ENCODE measurements at places on chromosomes 4 and X. TPM values are rescaled to one million over a fixed set of nuclear protein-coding genes. Genes with fewer than 3 reads are reported as not detected.
A peak's percentile ranks its signal among the peaks of the same experiment; 100 is the strongest.

- no peak overlapping the region for H3K27ac ChIP-seq
- no peak overlapping the region for H3K4me3 ChIP-seq
- DNase-seq = no peak
- H3K36me3 ChIP-seq = peaks cover 53% of the 10 kb centered on the region
- no peaks in the 10 kb centered on the region for H3K4me1 ChIP-seq
Measured at GRCh38 chr4:38101563-38101962, 141.4 kb downstream of the PTTG2 start.

DNA sequence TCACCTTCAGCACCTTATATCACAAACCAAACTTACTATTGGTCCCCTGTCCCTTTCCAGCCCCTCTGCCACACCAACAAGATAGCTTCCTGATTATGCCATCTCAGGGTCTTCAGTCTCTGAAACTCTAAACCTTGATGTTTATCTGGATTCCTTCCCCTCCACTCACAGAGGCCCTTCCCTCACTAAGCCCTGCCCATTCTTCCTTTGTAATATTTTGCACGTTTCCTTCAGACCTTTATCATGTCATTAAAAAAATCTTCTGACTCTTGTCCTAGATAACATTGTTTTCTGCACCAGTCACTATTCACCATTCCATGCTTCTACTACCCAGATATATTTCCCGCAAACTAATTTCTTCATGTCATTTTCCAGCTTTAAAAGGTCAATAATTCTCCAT is 17.7 kb upstream of the CEP135 start:
- no peak for DNase-seq
- H3K4me1 ChIP-seq = no peaks in the 10 kb centered on the region

- H3K27me3 ChIP-seq = no peaks in the 10 kb centered on the region
- no peak overlapping the region for H3K27ac ChIP-seq
- peak overlapping the region; percentile 80 for H3K4me3 ChIP-seq
- peaks cover 54% of the 10 kb centered on the region for H3K36me3 ChIP-seq
- peaks cover 50% of the 10 kb centered on the region for H3K4me1 ChIP-seq
- no peak for DNase-seq
Measured at GRCh38 chrX:1593286-1594271, 2.2 kb downstream of the AKAP17A start.

DNA sequence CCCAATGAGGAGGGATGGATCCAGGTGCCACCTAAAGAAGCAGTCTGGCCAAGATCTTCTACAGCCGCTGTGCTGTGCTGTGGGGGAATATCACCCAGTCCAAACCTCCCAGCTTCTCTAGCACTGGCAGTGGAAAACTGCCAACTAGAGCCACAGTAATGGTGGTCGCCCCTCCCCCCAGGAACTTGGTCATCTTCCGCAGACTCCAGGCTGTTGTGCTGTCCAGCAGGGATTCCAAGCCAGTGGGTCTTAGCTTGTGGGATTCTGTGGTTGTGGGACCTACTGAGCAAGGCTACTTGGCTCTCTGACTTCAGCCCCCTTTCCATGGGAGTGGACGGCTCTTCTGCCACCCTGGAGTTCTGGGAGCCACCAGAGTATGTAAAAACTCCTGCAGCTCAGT is 18.2 kb downstream of the GPRASP1 start:
- no peaks in the 10 kb centered on the region for H3K27me3 ChIP-seq
- H3K36me3 ChIP-seq = peaks cover 3% of the 10 kb centered on the region
- H3K4me1 ChIP-seq = no peaks in the 10 kb centered on the region

- no peaks in the 10 kb centered on the region for H3K36me3 ChIP-seq
- peak overlapping the region; percentile 62 for H3K27ac ChIP-seq
- no peaks in the 10 kb centered on the region for H3K27me3 ChIP-seq
- peak overlapping the region; percentile 19 for H3K4me3 ChIP-seq
- H3K4me1 ChIP-seq = peaks cover 15% of the 10 kb centered on the region
Measured at GRCh38 chrX:44253575-44253942, 89.9 kb downstream of the EFHC2 start.

The CPLX1 gene
- 1.5 TPM for total RNA-seq

DNA sequence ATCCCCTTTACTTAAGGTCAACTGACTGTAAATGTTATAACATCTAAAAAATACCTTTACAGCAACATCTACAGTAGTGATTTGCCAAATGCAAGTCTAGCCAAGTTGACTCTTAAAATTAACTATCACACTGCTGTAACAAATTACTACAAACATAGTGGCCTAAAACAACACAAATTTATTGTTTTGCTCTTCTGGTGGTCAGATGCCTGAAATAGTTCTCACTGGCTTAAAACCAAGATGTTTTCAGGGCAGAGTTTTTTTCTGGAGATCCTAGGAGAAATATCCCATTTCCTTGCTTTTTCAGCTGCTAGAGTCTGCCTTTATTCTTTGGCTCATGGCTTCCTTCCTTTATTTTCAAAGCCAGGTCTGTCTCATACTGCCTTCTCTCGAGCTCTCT is 120.5 kb downstream of the ADGRL3 start:
- DNase-seq = no peak
- H3K4me3 ChIP-seq = no peak overlapping the region
- H3K27me3 ChIP-seq = no peaks in the 10 kb centered on the region
- H3K4me1 ChIP-seq = no peaks in the 10 kb centered on the region
- no peak overlapping the region for H3K27ac ChIP-seq

The NDUFA1 gene
- total RNA-seq = 45.4 TPM

The TRAM1L1 gene
- not detected for total RNA-seq

DNA sequence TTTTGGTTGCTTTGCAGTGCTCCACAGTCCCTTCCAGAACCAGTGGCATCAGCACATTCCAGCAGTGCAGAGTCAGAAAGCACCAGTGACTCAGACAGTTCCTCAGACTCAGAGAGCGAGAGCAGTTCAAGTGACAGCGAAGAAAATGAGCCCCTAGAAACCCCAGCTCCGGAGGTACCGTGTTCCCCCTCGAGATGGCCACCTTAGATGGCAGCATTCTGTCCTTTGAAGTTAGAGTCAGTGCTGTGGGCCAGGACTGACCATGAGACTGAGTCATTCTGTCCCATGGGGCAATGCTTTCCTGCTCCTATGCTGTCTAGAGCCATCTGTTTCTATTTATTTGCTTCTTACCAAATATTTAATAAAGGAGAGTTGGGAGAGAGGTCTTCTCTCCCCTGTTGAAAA is 112.3 kb downstream of the KLHL8 start:
- peak overlapping the region; percentile 2 for H3K27ac ChIP-seq
- peaks cover 16% of the 10 kb centered on the region for H3K4me1 ChIP-seq
- H3K36me3 ChIP-seq = peaks cover 47% of the 10 kb centered on the region
- H3K27me3 ChIP-seq = no peaks in the 10 kb centered on the region

The SOWAHD gene
- 0.25 TPM for total RNA-seq

GRCh38 chrX:77528034-77528433 is 80.8 kb downstream of the FGF16 start:
- H3K27ac ChIP-seq = no peak overlapping the region
- no peak overlapping the region for H3K4me3 ChIP-seq
- H3K36me3 ChIP-seq = peaks cover 4% of the 10 kb centered on the region
- H3K4me1 ChIP-seq = peaks cover 6% of the 10 kb centered on the region
- DNase-seq = no peak

The FRG2 gene
- total RNA-seq = not detected

The HSFX1 gene
- 0.30 TPM for total RNA-seq

DNA sequence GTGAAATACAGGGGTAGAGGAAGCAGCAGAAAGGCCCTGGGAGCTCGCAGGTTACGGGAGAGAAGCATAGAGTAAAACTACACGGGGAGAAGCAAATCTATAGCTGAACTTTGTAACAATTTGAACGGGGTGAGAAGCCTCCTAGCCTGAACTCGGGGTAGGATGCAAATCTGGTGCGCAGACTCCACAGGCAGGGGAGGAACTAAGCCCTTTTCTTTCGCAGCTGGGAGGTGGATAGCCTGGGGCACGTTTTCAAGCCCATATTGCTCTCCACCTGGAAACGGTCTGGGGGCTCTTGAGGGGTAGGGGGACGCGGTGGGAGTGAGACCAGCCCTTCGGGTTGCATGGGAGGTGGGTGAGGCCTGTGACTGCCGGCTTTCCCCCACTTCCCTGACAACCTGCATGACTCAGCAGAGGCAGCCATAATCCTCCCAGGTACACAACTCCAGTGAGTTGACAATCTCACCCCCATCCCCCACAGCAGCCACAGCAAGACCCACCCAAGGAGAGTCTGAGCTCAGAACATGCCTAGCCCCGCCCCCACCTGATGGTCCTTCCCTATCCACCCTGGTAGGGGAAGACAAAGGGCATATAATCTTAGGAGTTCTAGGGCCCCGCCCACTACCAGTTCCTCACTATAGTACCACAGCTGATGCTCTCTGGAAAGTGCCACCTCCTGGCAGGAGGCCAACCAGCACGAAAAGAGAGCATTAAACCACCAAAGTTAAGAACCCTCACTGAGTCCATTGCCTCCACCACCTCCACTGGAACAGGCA is 29.9 kb downstream of the SOWAHB start:
- H3K4me1 ChIP-seq = no peaks in the 10 kb centered on the region
- H3K36me3 ChIP-seq = no peaks in the 10 kb centered on the region
- no peak overlapping the region for H3K4me3 ChIP-seq

The RTL9 gene
- not detected for total RNA-seq

DNA sequence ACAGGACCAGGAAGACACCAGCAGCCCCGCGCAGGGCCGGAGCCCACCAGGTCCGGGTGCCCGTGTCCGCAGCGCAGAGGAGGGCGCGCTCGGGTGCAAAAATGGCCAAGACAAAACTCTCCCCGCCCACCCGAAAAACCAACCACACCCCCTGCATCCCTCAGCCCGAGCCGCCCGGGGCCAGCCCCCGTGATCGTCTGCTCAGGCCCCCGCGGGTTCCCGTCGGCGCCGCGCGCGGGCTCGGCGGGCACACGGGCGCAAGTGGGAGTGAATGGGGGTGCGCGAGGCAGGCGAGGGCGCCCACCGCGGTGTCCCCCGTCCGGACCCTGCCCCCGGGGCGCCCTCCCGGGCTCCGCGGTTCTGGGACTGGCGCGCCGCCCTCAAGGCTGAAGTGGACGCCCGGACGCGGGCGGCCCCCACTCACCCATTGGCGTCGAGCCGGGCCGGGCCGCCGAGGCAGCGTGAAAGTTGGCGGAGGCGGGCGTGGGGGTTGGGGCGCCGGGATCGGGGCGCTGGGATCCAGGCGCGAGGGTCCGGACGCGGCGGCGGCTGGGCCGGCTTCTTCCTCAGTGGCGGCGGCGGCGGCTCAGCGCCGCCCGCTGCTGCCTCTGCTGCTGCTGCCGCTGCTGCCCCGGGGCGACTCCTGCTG is 393 bp downstream of the SH3KBP1 start:
- H3K4me3 ChIP-seq = peak overlapping the region; percentile 55
- H3K27ac ChIP-seq = no peak overlapping the region
- H3K36me3 ChIP-seq = no peaks in the 10 kb centered on the region
- peaks cover 34% of the 10 kb centered on the region for H3K4me1 ChIP-seq

GRCh38 chrX:54357414-54358377 is at the start of gene WNK3:
TSS of gene WNK3 (minus strand) at chrX:54358046.
- peaks cover 20% of the 10 kb centered on the region for H3K4me1 ChIP-seq
- peak; percentile 27 for DNase-seq
- no peaks in the 10 kb centered on the region for H3K36me3 ChIP-seq

- DNase-seq = no peak
- no peaks in the 10 kb centered on the region for H3K4me1 ChIP-seq
Measured at GRCh38 chr4:170005472-170005871, 20.7 kb downstream of the MFAP3L start.

The TMEM156 gene
- 18.4 TPM for total RNA-seq

The MID1 gene
- 0.19 TPM for total RNA-seq

- no peak overlapping the region for H3K27ac ChIP-seq
- no peaks in the 10 kb centered on the region for H3K36me3 ChIP-seq
- no peak overlapping the region for H3K4me3 ChIP-seq
- no peaks in the 10 kb centered on the region for H3K4me1 ChIP-seq
- H3K27me3 ChIP-seq = peaks cover 23% of the 10 kb centered on the region
Measured at GRCh38 chr4:150005537-150005936, 72.7 kb upstream of the DCLK2 start.

GRCh38 chrX:71475785-71476540 is 56.9 kb upstream of the OGT start:
- H3K4me3 ChIP-seq = no peak overlapping the region
- no peaks in the 10 kb centered on the region for H3K36me3 ChIP-seq
- no peak overlapping the region for H3K27ac ChIP-seq
- no peaks in the 10 kb centered on the region for H3K4me1 ChIP-seq

- no peaks in the 10 kb centered on the region for H3K27me3 ChIP-seq
- no peak overlapping the region for H3K27ac ChIP-seq
- H3K4me1 ChIP-seq = no peaks in the 10 kb centered on the region
Measured at GRCh38 chr4:76539979-76540378, 105.0 kb downstream of the SHROOM3 start.

- no peak overlapping the region for H3K4me3 ChIP-seq
- H3K36me3 ChIP-seq = no peaks in the 10 kb centered on the region
- H3K27me3 ChIP-seq = no peaks in the 10 kb centered on the region
- H3K27ac ChIP-seq = no peak overlapping the region
- peaks cover 7% of the 10 kb centered on the region for H3K4me1 ChIP-seq
Measured at GRCh38 chr4:152176627-152177214, 359.2 kb downstream of the FBXW7 start.

GRCh38 chrX:13369256-13370030 is 49.6 kb upstream of the ATXN3L start:
- H3K36me3 ChIP-seq = no peaks in the 10 kb centered on the region
- H3K4me3 ChIP-seq = no peak overlapping the region
- no peak for DNase-seq

GRCh38 chr4:23311983-23312382 is 577.9 kb downstream of the PPARGC1A start:
- H3K36me3 ChIP-seq = no peaks in the 10 kb centered on the region
- H3K27ac ChIP-seq = no peak overlapping the region
- H3K4me1 ChIP-seq = no peaks in the 10 kb centered on the region
- DNase-seq = no peak

- H3K4me1 ChIP-seq = no peaks in the 10 kb centered on the region
- H3K36me3 ChIP-seq = no peaks in the 10 kb centered on the region
- no peak for DNase-seq
- H3K27me3 ChIP-seq = no peaks in the 10 kb centered on the region
Measured at GRCh38 chr4:61294936-61295335, 94.8 kb downstream of the ADGRL3 start.

The C4orf46 gene
- 2.6 TPM for total RNA-seq

The HTT-AS gene
- total RNA-seq = not detected

DNA sequence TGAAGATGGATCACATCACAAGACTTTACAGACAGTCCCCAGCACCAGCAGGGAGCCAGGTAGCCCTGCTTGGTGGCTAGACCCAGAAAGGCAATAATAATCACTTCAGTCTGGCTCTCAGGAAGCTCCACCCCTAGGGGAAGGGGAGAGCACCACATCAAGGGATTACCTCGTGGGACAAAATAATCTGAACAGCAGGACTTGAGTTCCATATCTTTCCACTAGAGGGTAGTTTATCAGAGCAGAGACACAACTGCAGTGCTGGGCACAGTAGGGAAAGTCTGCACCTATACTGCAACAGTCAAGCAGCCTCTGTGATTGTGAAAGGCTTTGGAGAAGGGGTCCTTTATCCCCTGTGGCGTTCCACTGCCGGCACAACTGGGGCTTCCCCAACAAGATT is 547.0 kb upstream of the POU3F4 start:
- H3K4me3 ChIP-seq = no peak overlapping the region
- no peak for DNase-seq
- H3K27me3 ChIP-seq = no peaks in the 10 kb centered on the region
- no peaks in the 10 kb centered on the region for H3K36me3 ChIP-seq

DNA sequence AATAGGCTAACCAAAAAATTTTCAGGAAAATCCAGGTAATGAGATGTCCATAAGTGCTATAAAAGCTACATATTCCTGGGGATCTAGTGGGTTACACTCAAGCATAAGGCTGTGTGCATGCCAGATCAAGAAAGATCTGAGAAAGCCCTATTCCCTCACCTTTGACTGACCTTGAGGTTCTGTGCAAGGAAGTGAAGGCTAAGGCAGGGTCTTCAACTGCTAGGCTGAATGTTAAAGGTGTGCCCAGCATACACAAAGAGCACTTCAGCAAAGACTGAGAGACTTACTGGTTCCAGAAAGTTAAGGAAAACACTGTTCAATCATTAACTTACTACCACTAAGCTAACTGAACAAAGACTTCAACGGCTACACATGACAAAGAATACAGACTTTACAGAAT is 269.7 kb downstream of the GPC3 start:
- no peaks in the 10 kb centered on the region for H3K36me3 ChIP-seq
- H3K4me1 ChIP-seq = no peaks in the 10 kb centered on the region
- no peak for DNase-seq
